Activated CD4-positive, alpha-beta T cell treated with anti-CD3 and anti-CD28 coated beads, Interleukin-2, amount 10 ng/mL, durations not matched to agents 7 days and 5 days (primary cell): ENCODE measurements at places on chromosomes 2 and 18.

DNA sequence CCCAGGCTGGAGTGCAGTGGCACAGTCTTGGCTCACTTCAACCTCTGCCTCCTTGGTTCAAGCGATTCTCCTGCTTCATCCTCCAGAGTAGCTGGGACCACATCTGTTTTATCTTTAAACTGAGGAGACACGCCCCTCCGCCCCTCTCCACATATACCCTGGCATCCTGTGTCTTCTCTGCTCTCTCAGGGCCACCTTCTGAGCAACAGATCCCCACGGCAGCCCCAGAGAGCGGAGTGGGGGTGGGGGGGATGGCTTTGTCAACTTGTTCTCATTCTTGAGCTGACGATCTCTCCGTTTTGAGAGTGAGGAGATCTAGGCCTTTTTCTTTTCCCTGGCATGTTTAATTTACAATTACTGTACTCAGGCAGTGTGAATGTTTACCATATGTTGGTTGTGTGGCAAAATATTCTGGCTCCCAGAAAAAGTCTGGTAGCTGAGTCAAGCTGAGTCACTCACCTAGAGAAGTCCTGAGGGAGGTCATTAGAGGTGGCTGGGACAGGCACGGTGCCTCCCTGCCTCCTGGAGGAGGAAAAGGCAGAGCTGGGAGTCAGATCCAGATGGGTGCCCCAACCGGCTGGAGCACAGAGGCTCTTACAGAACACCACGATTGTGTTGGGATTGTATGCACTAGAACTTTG is 19.5 kb upstream of the ID2 start:
- no peak for DNase-seq

- DNase-seq = no peak
Observed at GRCh38 chr18:60406721-60407120, 34.1 kb upstream of the MC4R start.

DNA sequence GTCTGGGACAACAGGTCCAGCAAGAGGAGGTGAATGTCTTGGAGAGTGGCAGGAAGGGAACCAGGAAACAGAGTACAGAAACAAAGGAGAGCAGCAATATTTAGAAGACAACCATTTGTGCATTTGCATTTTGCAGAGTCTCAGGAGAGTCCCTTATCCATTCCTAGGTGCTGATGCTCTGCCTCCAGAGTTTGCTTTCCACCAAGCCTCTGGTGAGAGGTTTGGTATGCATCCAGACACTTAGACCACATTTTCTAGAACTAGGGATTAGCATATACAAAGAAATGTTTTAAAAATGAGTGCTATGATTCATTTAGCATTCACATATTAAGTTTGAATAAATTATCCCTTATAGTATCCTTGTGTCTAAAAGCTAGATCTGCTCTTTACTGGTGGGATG is 18.5 kb upstream of the LRATD1 start:
- no peak for DNase-seq

DNA sequence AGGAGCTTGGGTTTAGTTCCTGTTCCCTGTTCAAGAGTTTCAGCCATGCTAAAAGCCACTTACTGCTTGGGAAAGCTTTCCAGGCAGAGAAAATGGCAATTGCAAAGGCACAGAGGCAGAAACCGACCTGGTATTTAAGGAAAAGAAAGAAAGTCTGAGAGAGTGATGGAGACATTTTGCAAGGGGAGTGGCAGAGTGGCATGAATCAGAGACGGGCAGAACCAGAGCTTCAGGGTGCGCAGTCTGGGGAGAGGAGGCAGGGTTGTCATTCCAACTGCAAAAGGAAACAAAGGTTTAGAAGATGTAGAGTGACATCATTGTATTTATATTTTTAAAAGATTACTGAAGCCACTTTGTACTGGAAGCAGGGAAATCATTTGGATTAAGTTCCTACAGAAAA is 14.9 kb upstream of the GNAL start:
- no peak for DNase-seq

GRCh38 chr2:99605036-99605435 is 115.2 kb upstream of the REV1 start:
- DNase-seq = no peak

GRCh38 chr2:192314800-192315481 is 120.2 kb upstream of the TMEFF2 start:
- no peak for DNase-seq

DNA sequence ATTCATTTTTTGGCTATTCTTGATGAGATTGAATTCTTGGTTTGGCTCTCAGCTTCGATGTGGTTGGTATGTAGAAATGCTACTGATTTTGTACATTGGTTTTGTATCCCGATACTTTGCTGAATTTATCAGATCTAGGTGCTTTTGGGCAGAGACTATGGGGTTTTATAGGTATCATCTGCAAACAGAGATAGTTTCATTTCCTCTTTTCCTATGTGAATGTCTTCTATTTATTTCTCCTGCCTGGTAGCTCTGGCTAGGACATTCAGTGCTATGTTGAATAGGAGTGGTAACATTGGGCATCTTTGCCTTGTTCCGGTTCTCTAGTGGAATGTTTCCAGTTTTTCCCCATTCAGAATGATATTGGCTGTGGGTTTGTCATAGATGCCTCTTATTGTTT is 5.5 kb upstream of the TACR1 start:
- DNase-seq = no peak

GRCh38 chr2:234003972-234004617 is 46.4 kb upstream of the SPP2 start:
- DNase-seq = no peak

GRCh38 chr2:53379547-53379946 is 388.1 kb upstream of the CHAC2 start:
- no peak for DNase-seq

- peak; percentile 22 for DNase-seq
Observed at GRCh38 chr2:40244675-40245074, 207.2 kb downstream of the SLC8A1 start.

GRCh38 chr2:16625759-16626158 is 39.9 kb downstream of the CYRIA start:
- no peak for DNase-seq

- DNase-seq = peak; percentile 47
Observed at GRCh38 chr2:218400167-218400929, 680 bp downstream of the CTDSP1 start.

DNA sequence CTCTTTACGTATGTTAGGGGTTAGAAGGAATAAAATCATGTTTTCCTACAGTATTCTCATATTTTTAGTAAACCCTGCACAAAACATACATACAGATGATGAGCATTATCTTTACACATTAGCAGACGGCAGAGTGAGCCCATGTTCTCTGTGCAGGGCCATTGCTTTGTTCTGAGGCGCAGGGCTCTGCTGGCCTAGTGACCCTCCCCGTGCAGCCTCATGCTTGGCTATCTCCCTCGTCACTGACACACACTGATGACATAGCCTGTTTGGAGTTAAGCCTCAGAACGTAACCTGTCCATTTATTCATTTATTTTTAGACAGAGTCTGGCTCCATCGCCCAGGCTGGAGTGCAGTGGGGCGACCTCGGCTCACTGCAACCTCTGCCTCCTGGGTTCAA is 115.9 kb upstream of the FOSL2 start:
- DNase-seq = no peak

DNA sequence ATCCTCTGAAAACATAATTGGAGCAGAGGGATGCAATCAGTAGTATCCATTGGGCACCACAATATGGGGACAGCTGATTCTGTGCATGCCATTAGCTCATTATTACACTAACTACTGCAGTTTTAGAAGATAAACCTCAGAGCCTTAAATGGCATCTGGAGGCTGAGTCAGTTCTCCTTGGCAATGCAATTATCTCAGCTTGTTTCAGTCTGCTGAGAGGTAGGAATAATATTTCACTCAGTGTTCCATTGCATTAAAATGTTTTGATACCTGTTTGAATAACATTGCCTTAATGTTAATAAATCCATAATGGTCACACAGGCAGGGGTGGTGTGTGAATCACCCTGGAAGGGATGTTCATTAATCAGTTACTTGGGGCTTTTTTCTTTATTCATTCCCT is 309.6 kb downstream of the LRRTM1 start:
- DNase-seq = no peak

GRCh38 chr2:101396316-101396717 is 9.0 kb upstream of the CREG2 start:
- no peak for DNase-seq

GRCh38 chr2:117631152-117631945 is 183.1 kb upstream of the DDX18 start:
- DNase-seq = no peak

DNA sequence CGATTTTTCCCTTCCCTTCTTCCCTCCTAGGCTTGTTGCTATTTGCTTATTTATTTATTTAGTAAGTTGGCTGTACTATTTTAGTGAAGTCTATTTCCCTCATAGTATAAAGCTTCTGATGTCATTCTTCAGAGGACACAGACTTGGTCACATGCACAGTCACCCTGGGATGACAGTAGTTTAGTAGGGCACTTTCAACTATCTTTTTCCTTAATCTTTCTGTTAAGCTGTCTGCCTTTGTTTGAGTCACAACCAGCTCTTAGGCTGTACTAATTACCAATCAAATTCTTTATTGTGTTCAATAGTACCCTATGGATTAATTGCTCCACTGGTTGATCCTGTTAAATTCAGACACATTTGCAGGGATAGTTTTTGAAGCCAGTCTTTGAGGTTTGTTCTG is 26.9 kb upstream of the RAB31 start:
- DNase-seq = no peak

DNA sequence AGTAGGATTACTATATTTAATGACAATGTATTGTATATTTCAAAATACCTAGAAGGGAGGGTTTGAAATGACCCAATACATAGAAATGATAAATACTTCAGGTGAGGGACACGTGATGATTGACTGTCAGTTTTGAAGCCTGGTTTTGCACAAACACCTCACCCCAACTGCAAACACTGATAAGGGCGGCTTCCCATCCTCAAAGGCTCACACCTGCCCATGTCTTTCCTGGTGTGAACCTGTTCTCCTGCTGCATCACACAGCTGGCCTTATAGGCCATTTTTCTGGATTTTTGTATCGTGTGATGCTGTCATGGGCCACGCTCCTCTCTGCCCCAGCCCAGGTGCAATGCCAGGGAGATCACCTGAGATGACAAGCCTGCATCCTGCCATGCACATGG is 166.5 kb upstream of the NCK2 start:
- DNase-seq = no peak

GRCh38 chr2:238113611-238114010 is 13.5 kb downstream of the ESPNL start:
- DNase-seq = no peak

DNA sequence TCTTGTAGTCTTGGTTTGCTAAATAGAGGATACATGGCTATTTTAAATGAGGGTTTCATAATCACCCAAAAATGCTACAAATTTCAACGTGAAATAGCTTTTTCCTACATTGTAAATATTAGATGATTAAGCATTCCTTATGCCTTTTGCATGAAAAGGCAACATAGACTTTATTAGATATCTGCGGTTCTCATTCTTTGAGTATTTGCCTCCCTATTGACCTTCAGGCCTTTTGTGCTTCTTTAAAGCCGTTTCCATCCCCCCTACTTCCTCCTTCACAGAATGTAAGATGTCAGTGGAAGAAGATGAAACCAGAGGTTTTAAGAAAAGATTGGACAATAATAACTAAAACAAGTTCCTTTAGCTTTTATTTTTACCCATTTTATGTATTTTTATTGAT is 144.1 kb downstream of the UBE2E3 start:
- no peak for DNase-seq

DNA sequence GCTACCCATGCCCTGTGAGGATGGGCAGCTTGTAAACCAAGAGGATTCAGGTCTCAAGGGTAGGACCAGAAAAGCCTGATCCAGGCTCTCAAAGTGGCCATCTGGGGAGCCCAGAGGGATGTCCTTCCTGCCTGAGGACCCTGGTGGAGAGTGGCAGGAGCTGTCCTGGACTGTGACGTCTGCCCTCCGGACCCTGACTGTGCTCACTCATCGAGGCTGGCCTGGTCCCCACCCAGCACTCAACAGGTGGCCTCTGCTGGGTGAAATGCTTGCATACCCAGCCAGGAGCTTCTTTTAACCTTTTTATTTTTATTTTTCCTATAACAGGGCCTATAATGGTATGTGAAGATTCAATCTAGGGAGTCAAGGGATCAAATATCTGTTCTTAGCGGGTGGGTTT is 24.5 kb downstream of the CREG2 start:
- DNase-seq = no peak

- peak; percentile 76 for DNase-seq
Observed at GRCh38 chr2:231104115-231104713, 20.6 kb downstream of the HTR2B start.

DNA sequence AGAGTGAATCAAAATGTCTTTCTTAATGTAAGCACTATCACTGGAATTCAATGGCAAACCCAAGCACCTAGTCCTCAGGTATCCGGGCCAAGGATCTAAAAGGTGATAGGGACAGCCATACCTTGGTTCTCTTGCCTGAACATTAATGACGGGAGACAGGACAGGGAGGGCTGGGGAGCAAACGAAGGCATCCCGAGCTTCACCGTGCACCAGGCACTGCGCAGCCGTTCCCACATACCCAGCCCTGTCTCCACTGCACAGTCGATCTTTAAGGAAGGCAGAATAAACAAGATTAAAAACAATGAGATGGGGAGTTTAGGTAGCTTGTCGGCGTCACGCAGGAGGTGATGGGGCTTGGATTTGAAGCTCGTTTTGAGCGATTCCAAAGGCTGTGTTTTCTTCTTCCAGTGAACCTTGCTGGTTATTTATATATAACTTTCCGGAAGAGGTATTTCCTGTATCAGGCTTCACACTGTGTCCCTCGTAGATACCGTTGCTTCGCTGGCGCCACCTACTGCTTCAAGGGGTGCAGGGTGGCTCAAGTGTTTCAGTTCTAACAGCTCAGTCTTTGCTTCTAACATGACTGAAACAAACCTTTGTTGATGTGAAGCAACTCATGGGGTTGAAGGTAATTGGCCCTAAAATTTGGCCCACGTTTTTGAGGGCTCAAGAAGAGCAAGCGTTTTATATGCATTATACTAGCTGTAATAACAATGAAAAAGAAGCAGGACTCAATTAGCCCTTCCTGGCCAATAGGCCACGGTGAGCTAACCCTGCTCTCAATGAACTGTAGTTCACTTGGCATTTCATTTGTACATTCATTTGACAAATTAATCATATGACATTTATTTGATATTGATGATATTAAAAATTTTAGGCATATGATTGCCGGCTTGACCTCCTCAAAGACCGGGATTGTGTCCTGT is 77.4 kb downstream of the DCDC2C start:
- DNase-seq = peak; percentile 79
